ENCODE measurements at places on chromosomes 16 and 17.

DNA sequence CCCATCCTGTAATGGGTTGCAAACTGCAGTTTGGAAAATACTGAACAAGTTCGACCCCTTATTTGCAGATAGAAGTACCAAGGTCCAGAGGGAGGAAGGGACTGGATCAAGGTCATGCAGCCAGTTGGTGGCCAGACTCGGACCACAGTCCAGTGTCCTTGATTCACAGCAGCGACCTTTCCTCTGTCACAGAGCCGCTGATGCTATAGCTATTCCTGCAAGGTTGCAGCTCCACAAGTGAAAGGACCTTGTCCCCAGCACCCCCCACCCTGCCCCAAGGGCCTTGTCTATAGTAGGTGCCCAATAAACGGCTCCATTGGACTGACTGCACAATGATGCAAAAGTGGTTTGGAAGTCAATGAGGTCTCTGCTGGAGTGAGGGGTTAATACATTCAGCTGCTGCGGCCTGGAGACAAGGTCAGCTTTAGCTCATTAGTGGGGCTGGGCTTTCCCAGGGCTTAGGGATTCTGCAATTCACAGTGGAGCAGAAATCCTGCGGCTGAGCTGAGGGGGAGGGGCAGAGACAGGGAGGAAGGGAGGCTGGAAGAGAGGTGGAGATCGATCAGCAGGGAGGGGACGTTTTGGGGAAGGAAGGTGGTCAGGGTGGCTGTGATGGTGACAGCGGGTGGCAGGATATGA, 13.4 kb upstream of the CRHR1 start:
- no peak for DNase-seq

GRCh38 chr17:17587614-17588337, 3.7 kb downstream of the PEMT start:
- no peak for DNase-seq

DNA sequence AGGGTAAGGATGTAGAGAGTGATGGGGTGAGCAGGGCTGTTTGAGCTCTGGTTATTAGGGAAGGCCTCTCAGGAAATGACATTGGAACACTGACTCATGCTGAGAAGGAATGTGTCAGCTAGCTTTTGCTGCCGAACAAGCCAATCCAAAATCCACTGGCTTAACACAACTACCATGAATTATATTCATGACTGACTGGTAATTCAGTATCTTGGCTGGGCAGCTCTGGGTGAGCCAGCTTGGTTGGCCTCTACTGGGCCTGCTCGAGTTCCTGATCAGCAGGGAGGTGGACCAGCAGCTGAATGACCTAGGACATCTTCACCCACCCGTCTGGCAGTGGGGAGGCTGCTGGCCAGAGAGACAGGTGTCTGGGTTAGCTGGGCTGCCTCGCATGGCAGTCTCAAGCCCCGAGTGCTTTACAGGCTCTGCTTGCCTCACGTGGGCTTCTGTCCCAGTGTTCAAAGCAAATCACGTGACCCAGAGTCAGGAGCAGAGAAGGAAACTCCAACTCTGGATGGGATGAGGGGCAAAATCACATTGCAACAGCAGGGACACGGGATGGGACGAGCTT, 209.4 kb downstream of the KATNIP start:
- DNase-seq, result no peak

DNA sequence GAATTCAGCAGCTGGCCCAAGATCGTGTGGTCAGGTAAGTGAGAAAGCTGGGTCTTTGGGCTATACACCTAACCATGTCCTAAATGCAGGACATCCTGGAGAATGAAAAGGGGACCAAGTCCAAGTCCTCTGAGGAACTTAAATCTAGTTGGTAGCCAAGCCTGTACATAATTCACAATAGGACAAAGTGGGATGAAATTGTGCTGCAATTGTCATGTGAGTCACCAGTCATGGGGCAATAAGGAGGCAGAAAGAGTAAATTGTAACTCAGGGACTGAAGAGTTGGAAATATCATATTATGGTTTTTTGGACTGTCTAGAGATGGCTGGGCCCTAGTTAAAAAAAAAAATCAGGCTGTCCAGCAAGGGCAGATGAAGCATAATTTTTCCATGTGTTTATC, 202.6 kb downstream of the CYLD start:
- DNase-seq, result no peak

GRCh38 chr17:5825717-5826330, 241.5 kb upstream of the NLRP1 start:
- no peak for DNase-seq

GRCh38 chr17:60819447-60820130, 141.9 kb downstream of the BCAS3 start:
- no peak for DNase-seq

DNA sequence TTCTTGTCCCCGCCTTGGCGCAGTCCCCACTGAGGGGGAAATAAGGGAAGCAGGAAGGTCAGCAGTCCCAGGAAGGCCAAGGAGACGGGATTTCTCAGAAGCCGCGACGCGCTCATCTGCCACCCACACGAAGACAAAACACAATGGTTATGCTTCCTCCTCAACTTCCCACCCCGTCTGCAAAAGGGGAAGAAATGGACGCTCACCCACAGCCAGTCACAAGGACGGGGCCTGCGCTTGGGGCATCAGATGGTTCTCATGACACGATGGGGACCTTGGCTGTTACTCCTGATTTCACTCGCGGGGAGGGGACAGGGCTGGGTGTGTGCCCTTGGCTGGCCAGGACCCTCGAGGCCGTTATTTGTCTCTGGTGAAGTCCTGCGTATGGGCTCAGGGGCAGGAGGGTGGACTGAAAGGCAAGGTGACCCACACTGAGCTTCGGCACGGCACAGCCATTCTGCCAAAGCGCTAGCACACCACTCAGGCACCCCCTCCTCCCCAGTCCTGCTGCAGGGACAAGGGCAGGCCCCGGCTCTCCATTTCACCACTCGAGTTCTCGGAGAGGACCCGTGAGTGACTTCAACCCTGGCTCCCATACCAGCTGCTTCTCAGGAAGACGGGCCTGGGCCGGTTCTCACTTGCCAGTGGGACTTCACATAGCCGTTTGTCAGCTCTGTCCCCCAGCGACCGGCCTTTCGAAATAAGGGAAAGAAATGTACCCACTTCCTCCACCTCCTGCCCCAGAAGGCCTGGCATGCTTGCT, 84.5 kb downstream of the ABR start:
- DNase-seq, result no peak

- no peak for DNase-seq
Measured at GRCh38 chr16:6265968-6266367, 1066.7 kb upstream of the RBFOX1 start.

GRCh38 chr17:37220607-37220953, 155.2 kb upstream of the C17orf78 start:
- peak; percentile 73 for DNase-seq

DNA sequence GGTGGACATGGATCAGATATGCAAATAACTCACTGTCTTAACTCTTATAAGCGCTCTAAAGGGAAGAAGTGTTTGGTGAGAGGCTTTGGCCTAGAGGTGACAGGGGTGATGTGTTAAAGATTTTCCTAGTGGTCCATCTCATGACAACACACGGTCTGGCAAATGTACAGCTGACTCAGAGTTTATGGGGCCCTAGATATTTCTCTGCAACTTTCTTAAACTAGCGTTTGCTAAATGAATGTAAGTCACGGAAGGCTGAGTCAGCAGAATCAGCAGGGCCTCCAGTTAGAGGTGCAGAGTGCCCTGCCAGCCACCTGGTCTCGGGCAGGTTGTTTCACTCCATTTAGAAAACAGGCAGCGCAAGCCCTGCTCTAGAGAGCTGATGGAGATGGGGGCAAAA, 40.1 kb downstream of the CLEC16A start:
- no peak for DNase-seq

DNA sequence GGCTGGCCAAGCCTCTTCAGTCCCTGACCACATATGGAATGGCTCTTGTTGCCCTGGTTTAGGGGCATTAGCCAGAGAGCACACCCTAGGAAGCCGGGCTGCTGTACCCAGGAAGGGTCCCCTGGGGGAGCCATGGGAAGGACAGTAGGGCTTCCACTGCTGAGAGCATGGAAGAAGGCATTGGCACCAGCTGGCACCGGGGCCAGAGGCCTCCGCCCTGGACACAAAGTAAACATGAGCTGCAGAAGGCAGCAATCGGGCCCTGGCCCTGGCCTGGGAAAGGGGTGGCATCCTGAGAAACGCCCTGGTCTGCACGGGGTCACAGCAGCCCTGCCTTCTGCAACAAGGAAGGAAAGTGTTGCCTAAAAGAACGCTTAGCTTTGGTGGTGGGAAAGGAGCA, 49.4 kb downstream of the VAC14 start:
- DNase-seq, result no peak

DNA sequence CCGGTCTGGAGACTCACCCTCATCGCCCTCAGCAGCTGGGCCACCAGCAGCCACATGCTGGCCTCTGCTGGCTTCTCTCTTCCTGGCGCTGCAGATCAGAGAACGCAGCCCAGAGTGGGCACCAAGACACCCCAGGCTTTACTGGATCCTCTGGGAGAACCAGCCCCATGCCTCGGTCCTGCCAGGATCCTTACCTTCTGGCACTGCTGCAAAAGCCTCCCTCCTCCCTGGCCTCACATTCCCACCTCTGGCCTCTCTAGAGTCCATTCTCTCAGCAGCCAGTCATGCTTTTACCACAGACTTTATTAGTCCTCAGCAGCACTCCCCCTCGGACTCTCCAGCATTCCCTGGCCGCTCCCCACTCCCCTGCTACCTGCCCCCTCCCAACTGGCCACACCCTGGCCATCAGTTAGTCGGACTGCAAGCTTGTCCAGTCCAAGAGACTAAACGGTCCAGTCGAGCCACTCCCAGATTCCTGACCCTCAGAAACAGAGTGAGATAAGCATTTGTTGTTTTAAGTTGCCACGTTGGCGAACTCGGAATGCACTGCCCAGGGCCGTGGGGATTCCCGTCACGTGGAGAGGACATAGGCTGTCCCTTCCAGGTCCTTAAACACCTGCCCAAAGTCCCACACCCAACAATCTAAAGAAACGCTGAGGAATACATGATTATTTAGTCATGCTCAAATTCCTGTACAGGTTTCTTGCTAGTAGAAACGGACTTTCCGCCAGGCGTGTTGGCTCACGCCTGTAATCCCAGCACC, 5.9 kb upstream of the SPG7 start:
- no peak for DNase-seq

GRCh38 chr16:85668676-85669424, 19.9 kb downstream of the GINS2 start:
- no peak for DNase-seq

DNA sequence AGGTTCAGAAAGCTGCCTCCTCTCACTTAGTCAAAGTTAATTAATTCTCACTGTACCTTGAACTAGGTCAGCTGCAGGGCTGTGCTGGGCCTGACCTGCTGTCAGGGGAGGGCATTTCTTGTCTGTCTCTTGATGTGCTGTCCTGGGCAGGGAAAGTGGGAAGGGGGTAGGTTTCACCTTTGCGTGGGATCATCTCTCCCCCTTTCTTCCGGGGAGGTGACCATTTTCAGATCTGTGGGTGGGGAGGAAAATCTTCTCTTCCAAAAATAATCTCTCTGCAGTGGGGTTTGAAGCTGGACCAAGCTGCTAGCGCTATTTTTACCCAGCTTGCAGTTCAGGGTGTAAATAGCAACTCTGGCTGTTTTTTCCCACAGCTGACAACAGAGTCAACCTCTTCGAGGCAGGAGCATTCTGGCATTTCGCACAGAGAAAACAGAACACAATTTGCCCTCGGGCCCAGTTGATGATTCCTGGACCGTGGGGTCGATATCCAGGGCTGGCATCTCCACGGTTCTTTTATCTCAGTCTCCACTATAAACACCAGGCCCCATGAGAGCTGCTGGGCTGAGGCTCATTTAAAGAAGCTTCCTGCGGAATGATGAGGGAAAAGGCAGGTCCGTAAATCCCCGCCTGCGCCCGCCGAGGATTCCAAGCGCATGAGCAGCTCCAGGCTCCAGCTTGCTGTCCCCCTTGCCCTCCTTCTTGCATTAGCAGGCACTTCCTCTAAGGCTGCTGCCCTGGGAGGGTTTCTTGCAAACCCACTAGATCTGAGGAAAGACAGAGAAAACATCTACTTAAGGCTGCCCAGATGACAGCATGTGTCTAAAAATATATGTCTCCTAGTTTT, 93.9 kb downstream of the YPEL2 start:
- no peak for DNase-seq

DNA sequence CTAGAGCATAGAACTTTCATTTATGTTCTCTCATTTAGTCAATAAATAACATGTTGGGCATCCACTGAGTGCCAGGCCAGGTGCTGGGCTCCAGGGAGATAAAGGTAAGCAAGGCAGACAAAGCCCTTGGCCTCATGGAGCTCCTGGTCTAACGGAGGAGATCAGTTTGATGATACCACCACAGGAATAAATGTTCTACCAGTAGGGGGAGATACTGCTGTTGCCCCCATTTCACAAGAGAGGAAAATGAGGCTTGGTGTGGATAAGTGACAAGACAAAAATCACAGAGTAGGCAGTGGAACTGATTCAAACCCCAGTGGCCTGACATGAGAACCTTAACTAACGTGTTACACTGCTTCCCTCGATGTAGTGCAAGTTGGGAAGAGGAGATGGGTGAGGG, 80.4 kb upstream of the ERCC4 start:
- DNase-seq, result peak; percentile 58

DNA sequence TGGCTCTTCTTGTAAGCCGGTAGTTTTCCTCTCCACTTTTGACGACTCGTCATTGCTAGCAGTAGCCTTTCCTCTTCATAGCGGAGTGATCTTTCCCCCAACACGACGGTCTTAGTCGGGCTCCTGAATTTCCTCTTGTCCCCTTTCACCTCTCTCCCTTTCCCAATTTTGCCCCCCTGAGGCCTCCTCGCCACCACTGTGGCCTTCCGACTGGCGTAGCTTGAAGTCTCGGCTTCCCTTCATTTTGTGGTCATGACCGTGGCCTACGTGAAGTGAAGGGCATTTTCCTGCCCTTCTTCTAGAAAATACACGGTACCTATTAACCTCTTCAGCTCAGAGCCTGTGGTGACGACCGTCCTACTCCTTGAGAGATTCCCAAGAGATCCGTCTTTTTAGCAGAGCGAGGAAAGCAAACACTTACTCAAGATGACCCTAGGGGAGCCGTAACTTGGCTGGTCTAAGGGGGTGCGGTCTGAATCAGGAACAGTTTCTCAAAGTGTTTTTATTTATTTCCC, 787 bp downstream of the PRKAR1A start:
- peak; percentile 53 for DNase-seq

DNA sequence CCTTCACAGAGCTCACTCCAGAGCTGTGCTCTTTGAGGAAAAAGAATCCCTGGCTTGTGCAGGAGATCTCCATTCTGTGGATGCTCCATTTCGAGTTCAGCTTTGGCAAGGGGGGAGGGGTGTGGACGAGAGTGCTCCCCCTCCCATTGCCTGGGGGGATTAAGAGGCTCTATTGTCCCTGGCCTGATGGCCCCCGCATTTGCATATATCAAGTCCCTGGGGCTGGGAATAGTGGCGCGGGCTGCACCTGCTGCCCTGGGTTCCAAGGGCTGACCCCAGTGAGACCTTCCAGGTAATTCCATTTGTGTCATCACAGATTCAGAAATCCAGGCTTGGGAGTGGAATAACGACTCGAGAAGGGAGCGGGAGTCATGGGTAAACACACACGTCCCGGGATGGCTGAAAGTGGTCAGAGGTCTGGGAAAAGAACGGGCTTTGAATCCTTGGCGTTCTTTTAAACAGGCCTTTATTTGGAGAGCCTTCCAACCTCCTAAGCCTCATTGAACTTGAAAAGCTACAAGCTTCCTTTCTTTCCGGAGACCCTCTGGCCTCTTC, 479.3 kb downstream of the HS3ST3B1 start:
- DNase-seq, result no peak

GRCh38 chr17:61393904-61394629, 5.6 kb upstream of the TBX2 start:
- DNase-seq, result no peak

- DNase-seq, result no peak
Measured at GRCh38 chr16:88264641-88265285, 118.0 kb upstream of the ZNF469 start.

Data from Karpas-422 (cell line).